ENCODE measurements at places on chromosomes 12 and 14. TPM values are rescaled to one million over a fixed set of nuclear protein-coding genes. Genes with fewer than 3 reads are reported as not detected.

The MYG1 gene
- 34.2 TPM for total RNA-seq

GRCh38 chr12:88388566-88389540, 191.4 kb downstream of the KITLG start:
- DNase-seq, result peak; percentile 71

GRCh38 chr12:85775091-85775490, 61.1 kb downstream of the RASSF9 start:
- no peak for DNase-seq

DNA sequence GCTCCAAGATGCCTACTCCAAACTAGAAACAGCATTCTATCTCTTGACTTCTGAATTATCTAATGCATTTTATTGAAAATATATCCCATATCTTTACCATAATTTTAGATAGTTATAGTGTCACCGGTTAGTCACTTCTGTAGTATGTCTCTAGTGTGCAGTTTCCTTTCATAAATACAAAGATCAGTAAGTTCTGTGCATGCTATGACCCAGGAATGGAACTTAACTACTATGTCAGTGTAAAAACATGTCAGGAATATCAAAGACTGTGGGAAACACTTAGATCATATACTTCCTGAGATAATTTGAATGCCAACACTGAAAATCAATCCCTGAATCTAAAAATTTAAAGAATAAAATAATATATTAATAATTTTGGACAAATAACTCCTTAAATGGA, 237.6 kb downstream of the ATXN7L3B start:
- no peak for DNase-seq

The CMA1 gene
- not detected for total RNA-seq
